Glomerular endothelial cell (primary cell): ENCODE measurements at places on chromosomes 5 and 9.

- DNase-seq = no peak
Measured at GRCh38 chr5:160452036-160452435, 30.4 kb downstream of the PTTG1 start.

GRCh38 chr5:116572350-116573278 lies 2.0 kb downstream of the SEMA6A start:
- DNase-seq = no peak

- DNase-seq = no peak
Measured at GRCh38 chr9:35285731-35286130, 123.9 kb downstream of the UNC13B start.

DNA sequence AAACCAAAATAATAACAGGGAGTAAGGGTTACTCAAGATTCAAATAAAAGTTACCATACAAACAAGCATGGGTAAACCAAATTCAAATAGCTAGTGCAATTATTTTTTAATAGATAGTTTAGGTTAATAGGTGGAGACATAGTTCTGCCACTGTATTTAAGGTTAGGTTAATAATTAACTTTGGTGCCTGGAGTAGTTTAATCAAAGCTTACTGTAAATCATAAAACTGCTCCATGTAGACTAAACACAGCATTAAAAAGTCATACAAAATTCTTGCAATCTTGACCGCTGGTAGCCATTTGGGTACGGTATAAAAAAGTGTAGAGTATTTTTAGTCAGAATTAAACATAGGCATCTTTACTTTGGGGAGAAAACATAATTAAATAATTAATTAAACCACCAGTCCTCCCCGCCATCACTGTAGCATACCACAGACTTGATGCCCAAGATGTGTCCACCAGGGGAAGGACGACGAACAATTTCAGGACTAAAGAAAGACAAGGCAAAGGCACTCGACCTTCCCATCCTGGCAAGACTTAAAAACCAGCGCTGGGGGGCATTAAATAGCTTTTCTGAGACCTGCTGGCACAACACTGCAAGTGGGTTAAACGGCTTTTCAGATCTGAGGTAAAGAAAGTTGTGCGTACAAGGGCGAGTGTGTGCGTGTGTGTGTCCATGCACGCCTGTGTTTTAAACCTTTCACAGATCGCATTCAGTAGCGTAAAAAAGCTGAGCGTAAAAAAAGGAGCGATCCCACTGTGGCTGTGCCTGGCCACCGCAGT lies 2.9 kb downstream of the SEMA6A start:
- DNase-seq = no peak

GRCh38 chr5:123245689-123246088 lies 156.6 kb downstream of the PRDM6 start:
- DNase-seq = no peak

DNA sequence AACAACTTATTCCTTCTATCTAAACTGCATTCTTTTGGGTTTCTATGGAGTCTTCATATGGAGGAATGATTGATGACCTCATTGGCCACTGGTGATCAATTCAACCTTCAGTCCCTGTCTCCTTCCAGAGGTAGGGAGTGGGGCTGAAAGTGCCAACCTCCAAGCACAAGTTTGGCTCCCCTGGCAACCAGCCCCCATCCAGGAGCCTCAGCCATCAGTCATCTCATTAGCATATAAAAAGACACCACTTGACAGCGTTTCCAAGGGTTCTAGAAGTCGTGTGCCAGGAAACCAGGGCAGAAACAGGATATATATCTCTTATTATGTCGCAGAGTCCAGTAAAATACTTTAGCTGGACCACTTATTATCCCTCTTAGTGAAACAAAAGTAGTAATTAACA lies 9.8 kb downstream of the SLC31A2 start:
- DNase-seq = no peak

GRCh38 chr9:7910426-7911020 lies 110.9 kb upstream of the DMAC1 start:
- no peak for DNase-seq

- peak; percentile 63 for DNase-seq
Measured at GRCh38 chr9:100505564-100506159, 32.7 kb downstream of the TMEFF1 start.

GRCh38 chr5:97891971-97892370 lies 708.9 kb upstream of the RIOK2 start:
- no peak for DNase-seq

DNA sequence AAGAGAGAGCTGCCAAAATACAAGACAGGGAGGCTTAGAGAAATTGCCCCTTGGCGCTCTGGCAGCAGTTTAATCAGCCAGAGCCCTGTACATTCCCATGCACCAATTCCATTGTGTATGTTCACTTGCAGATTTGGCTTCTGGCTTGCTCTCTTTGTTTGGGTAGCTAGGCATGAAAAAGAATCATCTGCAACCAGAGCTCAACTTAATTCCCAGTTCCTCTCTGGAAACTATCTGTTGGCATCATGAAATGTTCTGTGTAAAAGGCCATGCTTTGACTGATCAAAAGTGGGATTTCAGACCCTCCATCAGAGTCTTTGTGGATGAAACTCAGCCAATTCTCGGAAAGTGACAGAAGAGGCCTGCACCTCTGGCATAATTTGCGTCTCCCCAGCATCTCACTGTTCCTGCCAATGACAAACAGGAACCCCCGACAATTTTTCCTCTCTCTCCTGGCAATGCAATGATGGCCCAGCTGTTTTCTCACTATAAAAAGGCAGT lies 53.8 kb upstream of the RAD23B start:
- no peak for DNase-seq

DNA sequence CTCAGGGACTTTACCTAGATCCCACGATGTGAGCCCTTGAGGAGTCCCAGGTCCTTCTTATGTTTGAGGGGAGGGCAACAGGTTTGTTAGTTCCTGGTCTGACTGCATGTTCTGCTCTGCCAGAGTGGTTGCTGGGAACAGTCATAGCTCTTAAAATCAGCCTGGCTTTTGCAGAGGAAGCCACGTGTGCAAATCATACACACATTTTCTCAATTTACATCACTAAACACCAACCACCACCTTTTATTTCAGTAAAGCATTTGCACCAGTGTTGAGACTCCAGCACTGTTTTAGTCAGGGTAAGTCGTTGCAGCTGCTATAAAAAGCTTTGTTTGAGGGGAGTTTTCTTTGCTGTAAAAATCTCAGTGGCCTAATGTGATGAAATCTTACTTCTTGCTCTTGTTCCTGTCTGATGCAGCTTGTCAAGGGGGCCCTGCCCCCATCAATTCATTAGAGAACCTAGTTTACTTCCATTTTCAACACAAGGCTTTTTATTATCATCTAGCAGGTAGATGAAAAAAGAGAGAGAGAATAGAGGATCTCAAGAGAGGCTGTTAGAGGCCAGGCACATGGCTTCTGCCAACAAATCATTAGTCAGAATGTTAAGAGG lies 70.3 kb upstream of the VCAN start:
- no peak for DNase-seq

GRCh38 chr9:15553528-15553898 lies 670 bp downstream of the CCDC171 start:
- DNase-seq = no peak
